Left hindlimb (tissue), 1 donor: ENCODE measurements at places on chromosomes 7 and 10.

DNA sequence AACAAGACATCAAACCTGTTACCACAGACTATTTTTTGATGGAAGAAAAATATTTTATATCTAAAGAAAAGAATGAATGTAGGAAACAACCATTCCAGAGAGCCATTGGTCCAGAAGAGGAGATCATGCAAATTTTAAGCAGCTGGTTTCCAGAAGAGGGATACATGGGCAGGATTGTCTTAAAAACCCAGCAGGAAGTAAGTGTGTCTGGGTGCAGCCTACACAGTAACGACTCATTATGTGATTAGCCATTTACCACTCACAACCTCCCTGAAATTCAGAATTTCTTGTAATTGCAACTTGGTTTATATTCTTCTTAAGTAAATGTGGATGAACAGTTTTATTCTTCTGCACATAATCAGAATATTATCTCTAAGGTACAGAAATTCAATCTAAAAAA lies 46.2 kb downstream of the NOC3L start:
- DNase-seq = no peak

GRCh38 chr7:38169847-38170246 lies 8.2 kb upstream of the STARD3NL start:
- DNase-seq = peak; percentile 76

- DNase-seq = no peak
These were observed 51.8 kb upstream of the STEAP4 start for GRCh38 chr7:88358526-88358838.

DNA sequence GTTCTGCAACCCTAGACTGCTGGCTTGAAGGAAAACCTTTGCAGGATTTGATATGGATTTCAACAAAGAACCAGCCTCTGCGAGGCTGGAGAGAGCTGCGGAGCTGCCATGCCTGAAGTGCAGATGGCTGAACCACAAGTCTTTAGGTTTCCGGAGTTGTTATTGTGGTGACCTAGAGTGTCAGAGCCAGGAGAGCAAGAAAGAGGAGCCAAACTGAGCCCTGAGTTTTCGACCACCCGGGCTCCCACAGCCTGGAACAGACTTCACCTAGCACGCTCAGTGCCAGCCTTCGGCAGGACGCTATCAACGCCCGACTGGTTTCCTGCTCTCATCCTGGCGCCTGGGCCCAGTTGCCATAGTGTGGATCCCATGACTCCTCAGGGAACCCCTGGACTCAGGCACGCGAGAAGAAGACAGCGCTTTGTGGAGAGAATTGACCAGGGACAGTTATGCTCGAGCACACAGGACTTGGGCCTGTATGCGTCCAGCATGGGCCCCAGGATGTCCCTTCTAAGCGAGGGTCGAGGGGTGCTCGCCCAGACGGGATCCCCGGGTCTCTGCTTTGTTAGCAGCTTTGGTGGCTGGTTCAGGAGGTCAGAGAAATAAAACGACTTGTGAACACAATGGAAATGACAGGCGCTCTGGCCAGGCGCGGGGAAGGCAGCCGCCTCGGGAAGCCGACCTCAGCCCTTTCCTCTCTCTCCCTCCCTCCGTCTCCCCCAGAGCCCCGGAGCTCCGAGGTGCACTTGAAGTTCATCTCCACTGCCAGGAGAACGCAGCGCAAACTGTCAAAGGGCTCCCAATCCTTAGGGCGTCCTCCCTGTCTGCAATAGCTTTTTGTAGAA lies 1.8 kb upstream of the GAD2 start:
- DNase-seq = no peak

DNA sequence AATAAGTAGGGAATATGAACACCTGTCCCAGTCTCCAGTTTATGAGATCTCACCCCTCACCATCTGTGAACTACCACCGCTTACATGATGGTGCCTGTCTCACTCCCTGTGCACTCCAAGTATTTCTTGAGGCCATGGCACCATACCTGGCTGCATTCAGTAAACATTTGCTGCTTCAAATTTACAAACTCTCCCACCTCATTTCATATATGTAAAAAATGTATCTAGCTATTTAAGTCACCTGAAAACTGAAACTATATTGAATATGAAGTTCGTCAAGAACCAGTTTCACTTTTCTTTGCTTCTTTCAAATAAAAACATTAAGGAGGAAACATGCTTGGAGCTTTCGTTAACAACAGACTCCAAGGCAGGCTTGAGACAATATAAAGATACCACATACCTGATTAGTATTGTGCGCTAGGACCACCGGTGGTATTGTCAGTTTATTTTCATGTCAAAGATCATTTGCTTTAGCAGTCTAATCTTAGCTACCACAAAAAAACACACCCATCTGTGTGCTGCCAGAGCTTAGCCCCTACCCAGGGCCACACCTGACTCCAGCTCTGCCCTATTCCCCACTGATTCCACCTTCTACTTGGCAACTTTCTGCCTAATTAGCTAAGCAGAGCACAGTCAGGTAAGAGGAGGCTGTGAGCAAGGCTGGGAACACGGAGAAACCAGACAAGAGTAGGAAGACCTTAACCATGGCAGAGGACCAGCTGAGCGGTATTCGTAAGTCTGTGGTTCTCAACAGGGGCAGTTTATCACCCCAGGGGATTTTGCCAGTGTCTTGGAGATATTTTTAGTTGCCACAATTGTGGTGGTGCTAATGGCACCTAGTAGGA lies 92.0 kb downstream of the ZFAND4 start:
- no peak for DNase-seq

DNA sequence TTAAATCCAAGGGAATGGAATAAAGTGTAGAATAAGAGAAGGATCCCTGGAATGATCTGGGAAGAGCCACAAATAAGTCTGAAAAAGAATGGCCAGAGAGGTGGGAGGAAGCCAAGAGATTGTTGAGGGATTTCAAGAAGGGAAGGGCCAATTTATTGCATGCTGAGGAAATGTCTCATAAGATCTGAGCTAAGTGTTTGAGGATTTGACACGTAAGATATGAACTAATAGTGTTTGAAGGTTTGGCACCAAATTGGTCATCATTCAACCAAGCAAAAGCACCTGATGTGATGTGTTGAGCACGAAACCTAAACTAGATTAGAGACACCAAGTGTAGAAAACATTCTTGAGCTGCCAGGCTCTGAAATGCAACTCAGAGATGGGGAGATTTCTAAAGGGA lies 97.9 kb downstream of the TSPAN12 start:
- DNase-seq = no peak

DNA sequence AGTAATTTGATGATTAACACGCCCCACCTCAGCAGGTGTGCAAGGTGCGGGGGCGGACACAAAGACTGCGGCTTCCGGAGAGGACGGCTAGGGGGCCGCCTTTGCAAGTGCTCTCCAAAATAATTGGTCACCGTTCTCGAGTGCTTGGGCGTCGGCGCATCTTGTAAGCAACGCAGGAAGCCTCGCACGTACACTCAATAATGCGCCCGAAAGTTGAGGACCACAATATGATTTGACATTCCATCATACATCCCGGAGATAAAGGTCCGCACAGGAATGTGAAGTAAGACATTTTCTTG lies 114.7 kb downstream of the EBF3 start:
- DNase-seq = no peak

GRCh38 chr10:69065406-69066361 lies 22.2 kb upstream of the SRGN start:
- DNase-seq = no peak

GRCh38 chr7:101823096-101823495 lies 5.7 kb downstream of the CUX1 start:
- DNase-seq = no peak

DNA sequence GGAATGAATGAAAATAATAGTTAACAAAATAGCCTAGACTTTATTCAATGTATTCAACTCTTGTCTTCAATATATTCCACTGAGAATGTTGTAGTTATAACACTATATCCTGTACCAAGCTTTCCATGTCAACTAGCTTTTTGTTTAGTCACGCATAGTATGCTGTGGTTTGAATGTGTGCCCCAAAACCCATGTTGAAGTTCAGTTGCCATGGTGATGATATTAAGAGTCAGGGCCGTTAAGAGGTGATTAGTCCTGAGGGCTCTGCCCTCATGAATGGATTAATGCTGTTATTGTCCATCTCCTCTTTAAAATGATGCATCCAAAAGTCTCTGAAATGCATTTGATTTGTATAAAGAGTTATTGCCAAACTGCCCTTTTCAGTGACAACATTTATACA lies 887.6 kb downstream of the NRG3 start:
- no peak for DNase-seq

DNA sequence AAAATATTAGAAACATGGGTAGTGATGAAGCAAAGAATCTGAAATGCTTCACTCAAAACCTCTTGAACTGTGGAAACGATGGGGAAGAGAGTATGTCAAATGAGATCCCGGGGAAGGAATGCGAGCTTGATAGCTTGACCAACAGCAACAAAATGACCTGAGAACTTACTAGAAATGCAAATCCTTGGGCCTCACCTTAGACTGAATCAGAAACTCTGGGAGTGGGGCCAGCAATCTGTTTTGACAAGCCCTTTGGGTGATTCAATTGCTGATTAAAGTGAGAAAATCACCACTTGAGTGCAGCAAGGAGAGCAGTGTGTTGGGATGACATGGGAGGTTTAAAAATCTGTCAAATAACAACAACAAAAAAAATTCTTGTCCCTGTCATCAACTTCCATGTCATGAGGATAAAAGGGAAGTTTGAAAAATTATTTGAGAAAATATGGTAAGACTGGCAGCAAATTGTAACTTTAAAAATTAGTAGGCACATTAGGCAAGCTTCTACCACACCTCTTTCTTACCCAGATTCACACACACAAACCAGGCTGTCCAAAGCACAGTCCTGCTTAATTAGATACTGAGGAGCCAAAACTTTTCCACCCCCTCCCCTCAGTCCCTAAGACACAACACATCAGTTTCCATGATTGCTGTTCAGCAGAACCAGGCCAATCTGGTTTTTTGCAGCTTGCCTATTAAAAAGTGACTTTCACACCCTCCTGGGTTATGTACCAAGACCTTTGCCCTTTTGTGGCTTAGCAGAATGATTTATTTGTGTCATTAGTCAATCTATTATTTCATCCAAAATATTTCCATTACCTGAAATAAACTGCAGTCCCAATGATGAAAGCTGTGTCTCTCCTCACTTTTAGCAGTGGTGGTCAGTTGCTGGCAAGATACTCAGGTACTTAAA lies 15.6 kb downstream of the CALCR start:
- DNase-seq = no peak

DNA sequence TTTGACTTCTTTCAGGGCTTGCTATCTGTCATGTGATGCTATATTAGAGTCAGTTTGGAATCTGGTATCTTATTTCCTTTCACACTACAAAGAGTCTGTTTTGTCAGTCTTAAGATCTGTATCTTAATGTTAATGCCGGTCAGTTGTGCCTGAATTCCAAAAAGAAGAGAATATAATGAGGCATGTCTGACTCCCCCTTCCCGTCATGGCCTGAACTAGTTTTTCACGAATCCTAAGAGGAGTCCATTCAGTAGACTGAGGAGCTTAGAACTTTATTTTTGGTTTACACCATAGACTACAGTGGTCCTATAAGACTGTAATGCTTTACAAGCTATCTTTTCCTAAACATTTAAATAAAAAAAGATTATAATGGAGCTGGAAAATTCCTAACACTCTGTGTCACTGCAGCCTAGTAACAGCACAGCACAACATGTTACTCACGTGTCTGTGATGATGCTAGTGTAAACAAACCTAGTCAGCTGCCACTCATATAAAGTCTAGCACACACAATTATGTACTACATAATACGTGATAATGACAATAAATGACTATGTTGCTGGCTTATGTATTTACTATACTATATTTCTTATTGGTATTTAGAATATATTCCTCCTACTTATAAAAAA lies 50.6 kb downstream of the VPS41 start:
- no peak for DNase-seq

GRCh38 chr10:119654540-119654939 lies 3.4 kb downstream of the BAG3 start:
- DNase-seq = no peak

DNA sequence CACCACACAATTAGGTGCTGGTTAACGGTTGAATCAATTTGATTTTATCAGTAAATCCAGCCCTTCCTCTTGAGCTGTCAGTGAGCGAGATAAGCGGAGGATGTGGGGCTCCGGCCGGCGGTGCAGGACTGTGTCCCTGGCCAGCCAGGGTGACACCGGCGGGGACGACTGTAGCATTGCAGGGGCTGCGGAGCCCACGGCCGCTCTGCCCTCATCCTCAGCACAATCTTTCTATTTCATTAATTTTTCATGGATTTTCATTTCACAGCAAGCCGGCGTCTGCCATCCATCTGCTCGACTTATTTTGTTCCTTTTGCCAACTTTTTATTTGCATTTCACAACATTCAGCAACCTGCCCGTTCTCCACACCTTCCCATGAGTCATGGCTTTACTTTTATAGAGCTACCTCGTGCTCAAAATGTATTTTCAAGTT lies 4.7 kb downstream of the ADARB2 start:
- no peak for DNase-seq

GRCh38 chr7:68133045-68133444 lies 1136.4 kb downstream of the TYW1 start:
- DNase-seq = no peak

DNA sequence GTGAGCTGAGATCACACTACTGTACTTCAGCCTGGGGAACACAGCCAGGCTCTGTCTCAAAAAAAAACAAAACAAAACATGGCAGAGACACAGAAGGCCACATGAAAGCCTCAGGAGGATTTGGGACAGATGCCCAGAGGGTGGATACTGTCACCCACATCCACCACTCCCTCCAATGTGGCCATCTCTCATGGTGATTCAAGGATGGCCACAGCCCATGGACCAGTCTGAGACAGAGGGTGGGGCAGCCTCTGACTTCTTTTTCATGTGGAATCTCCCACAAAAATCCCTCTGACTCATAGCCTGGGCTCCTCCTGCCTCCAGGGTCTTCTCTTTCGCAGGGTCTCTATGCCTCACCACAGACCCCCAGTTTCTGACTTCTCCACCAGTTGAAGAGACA lies 59.0 kb upstream of the GTF2I start:
- no peak for DNase-seq

DNA sequence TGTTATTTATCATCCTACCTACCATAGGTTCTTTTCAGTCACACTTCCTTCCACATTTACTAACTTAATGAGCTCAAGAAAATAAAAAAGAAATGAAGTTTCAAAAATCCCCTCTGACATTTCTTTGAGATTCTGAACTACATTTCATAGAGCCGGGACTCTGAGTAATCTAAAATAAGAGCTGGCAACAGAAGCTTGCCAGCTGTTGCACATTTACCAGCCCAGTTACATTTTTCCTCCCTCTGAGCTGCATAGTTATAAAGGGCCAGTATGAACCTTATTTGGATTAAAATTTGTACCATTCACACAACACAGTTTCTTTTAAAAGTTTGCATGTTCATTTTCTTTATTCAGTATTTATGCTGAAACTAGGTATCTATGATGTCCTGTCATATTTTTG lies 119.5 kb upstream of the CAV2 start:
- DNase-seq = no peak
